ENCODE measurements at places on chromosomes 6 and 20.
A peak's percentile ranks its signal among the peaks of the same experiment; 100 is the strongest.

- no peak for DNase-seq
Measured at GRCh38 chr20:64050261-64051032, 1.0 kb upstream of the SOX18 start.

DNA sequence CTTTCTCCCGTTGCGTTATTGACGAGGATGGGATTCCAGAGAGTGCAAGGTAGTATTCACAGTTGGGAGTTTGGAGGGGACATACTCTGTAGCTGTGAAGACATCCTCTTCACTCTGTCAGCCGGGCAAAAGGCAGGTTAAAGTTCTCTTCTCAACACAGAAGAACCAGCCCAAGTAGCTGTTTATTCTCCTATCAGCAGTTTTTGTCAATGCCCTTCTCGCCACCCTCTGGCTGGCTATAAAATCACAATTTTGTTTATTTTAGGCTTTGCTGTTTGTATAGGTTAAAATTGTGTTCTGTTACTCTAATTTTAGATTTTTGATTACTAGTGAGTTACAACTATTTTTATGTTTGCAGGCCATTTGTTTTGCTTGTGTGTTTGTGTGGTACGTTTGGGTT, 37.9 kb upstream of the MAS1 start:
- DNase-seq, result no peak

DNA sequence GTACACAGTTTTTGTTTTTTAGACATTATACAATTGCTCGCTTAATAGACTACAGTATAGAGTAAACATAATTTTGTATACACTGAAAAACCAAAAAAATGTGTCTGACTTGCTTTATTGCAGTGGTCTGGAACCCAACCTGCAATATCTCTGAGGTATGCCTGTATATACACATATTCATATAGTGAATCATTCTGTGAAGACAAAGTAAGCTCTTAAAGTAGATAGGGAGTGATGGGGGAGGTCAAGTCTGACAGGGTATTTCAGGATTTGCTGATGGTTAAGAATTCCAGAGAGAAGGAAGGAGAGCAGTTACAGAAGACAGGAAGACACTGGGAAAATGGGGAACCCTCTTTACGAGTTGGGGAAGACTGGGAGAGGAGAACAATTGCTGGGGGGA, 417.9 kb downstream of the CD109 start:
- peak; percentile 33 for DNase-seq

DNA sequence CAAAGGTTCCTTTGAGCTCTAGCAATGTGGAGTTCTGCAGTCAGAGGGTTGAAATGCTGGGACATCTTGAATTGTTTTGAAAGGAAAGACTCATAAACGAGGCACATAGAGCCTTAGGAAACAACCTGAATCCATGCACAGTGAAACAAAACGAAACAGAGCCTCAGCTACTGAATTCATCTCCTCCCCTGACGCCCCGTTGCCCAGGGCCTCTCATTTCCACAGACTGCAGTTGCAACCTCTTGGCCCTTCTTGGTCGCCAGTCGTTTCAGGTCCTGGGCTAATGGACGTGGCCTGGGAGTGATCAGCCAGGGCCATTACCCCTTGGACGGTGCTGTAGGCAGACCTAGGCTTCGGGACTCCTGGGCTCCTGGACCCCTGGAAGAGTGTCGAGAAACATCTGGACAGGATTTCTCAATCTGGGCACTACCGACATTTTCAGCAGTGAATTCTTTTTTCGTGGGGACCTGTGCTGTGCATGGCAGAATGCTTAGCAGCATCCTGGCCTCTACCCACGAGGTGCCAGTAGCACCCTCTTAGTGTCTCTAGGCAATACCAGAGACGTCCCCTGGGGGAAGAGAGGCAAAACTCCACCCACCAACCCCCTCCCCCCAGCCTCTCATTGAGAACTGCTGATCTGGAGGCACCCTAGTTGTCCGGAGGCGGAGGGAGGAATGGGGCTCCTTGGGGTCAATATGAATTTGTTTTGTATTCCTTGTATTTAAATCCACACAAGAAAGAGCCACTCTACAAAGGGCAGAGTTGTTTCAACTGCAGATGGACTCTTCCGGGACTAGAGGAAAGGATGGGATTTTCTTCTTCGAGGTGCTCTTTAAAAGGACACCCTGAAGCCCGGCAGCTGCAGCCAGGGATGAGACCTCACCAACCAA, 50.2 kb downstream of the TMEM242 start:
- no peak for DNase-seq

GRCh38 chr6:69349771-69350170, 447.0 kb downstream of the LMBRD1 start:
- no peak for DNase-seq

- DNase-seq, result no peak
Measured at GRCh38 chr20:57767441-57767840, 57.6 kb upstream of the PMEPA1 start.

Measured in fibroblast of skin of scalp (primary cell).